ENCODE measurements at places on chromosomes 1 and 21.
A peak's percentile ranks its signal among the peaks of the same experiment; 100 is the strongest.

DNA sequence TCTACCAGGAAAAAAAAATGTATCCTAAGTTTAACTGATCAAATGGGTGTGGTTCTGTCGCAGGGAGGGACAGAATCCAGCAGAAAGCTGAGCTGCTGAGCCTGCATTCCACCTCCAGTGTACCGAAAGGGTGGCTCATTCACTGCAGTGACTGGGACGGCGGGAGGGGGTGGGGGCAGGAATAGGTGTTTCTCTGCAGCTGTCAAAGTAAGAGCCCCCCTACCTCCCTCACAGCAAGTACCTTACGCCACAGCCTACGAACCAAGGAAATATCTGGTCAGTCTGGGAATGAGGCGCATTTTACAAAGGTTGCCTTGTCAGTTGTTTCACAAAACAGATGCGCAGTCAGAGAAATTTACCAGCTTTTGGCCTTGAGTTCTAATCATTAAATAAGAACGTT, 1.7 kb downstream of the S100B start:
- no peak for DNase-seq

DNA sequence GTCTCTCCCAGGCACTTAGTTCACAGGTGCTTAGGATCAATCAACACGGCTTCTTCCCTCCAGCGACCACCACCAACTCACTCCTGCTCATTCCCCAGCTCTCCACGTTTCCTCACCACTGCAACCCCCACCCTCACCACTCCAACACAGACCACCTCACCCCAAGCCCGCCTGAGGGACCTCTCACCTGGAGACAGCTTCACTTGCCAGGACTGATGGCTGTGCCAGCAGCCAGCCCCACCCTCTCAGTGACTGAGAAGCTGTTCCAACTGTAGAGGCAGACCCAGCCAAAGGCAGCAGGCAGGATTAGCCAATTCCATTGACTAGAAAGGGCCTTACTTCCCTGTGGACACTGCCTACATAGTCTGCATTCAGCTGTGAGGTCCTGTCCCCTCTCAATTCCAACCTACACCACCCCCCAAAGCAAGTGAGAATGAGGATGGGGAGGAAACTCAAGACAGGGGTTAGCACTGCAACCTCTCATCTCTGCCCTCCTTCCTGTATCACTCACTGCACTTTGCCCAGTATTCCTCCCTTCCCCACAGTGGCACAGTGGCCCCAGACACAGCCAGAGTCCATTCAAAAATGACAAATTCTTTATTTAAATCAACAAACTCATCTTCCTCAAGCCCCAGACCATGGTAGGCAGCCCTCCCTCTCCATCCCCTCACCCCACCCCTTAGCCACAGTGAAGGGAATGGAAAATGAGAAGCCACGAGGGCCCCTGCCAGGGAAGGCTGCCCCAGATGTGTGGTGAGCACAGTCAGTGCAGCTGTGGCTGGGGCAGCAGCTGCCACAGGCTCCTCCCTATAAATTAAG, 7.6 kb downstream of the TAGLN2 start:
- DNase-seq = no peak

- peak; percentile 88 for DNase-seq
Measured at GRCh38 chr1:204623365-204623893, 62.1 kb downstream of the LRRN2 start.

GRCh38 chr1:226712742-226713419, 26.2 kb downstream of the ITPKB start:
- DNase-seq = no peak

DNA sequence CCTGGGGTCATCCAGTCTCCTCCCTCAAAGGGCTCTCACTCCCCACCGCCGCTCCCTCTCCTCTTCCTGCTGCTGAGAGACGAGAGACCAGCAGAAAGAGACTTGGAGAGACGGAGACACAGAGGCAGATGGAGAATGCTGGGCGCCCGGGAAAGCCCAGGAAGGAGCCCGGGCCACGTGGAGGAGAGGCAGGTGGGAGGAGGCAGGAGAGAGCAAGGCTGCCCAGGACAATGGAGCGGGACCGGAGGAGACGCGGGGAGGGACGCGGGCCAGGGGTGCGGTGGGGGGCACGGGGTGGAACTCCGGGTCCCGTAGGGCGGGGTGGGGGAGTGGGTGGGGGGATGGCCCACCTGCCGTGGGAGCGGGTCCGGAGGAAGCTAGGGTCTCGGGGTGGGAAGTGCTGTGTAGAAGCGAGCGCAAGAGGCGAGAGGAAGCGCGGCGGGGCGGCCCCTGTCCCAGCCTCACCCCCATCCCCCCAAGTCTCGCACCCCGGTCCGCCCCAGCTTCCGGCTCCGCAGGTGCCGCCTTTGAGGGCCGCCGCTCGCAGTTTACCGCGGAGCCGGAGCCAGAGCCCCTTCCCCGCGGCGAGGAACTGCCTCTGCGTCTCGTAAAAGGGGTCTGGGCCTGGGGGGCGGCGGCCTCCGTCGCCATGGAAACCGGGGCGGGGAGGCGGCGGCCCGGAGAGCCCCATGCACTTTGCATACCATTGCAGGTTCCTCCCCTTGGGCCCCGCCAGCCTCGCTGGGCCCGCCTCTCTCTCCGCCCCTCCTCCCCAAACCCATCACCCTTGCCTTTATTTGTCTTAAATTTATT, 11.7 kb upstream of the EPHA2 start:
- DNase-seq = no peak

- DNase-seq = no peak
Measured at GRCh38 chr1:232859216-232859615, 54.0 kb downstream of the MAP10 start.

- DNase-seq = no peak
Measured at GRCh38 chr1:29514361-29515169, 278.2 kb downstream of the PTPRU start.

Measured in RWPE1 (cell line).